ENCODE measurements at places on chromosomes 7 and 10.

DNA sequence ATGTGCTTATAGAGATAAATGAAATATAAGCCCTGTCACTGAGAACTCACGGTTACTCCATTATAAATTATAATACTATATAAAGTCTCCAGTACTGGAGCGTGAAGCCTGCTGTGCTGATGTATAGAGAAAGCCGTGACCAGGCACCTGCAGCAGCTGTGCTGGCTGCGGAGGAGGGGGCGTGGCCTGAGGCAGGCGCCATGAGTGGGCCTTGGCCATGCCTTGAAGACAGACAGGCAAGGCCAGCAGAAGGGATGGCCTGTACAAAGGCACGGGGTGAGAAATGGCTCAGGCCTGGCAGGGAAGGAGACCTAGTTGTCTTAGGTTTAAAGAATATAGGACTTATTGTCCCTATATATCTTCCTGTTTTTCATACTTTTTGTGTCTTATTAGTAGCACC lies 218.5 kb upstream of the STK17A start:
- DNase-seq: no peak

DNA sequence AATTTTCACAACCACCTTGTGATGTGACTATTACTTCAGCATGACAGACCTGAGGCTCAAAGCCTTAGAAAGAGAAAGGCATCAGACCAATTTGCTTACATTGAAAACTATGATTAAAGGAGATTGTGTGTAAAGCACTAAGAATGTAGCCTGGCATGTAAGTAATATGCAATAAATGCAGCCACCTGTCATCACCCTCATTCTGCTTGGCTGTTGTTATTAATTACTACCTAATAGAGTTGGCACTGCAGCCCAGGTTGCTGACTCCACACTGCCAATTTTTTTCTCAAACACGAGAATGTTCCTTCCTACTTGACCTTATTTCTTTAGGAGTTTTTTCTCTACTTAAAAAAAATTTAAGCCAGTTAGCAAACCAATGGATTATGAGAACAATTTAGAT lies 61.2 kb upstream of the NPVF start:
- DNase-seq: no peak

- DNase-seq: no peak
These were observed 2.7 kb downstream of the CYCS start for GRCh38 chr7:25122373-25122772.

- no peak for DNase-seq
These were observed 29.5 kb downstream of the WASL start for GRCh38 chr7:123719197-123719721.

DNA sequence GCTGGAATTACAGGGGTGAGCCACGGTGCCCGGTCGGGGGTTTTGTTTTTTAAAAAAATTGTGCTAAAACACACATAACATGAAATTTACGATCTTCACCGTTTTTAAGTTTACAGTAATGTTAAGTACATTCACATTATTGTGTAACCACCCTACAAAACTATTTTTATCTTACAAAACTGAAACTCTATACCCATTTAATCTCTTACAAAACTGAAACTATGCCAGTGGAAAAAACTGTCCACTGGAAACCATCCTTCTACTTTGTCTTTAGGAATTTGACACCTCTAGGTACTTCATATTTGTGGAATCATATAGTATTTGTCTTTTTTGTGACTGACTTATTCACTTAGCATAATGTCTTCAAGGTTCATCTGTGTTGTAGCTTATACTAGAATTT lies 1.0 kb upstream of the PSMC2 start:
- DNase-seq: no peak

All from epithelial cell of proximal tubule (primary cell).